ENCODE measurements at places on chromosomes 7 and 10.

DNA sequence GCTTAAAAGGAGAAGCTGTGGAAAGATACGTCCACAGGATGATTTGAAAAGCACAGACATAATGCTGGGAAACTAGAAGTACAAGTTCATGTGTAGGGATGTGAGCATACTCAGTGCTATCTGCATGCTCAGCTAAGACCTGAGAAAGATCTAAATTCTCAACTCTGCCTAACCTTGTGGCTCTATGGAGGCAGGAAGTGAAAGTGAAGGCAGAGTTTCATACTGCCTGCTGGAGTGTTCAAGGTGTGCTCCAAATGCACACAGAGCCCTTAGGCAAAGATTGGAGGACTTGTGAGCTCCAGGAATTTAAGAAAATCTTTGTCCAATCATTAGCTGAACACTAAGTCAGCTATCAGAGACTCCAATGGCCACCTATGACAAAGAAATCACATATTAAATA lies 190.9 kb downstream of the RNLS start:
- DNase-seq = no peak

GRCh38 chr7:37918526-37918925 lies 1.9 kb upstream of the SFRP4 start:
- no peak for DNase-seq

- peak; percentile 71 for DNase-seq
These were observed 151.0 kb downstream of the CHN2 start for GRCh38 chr7:29345590-29345989.

DNA sequence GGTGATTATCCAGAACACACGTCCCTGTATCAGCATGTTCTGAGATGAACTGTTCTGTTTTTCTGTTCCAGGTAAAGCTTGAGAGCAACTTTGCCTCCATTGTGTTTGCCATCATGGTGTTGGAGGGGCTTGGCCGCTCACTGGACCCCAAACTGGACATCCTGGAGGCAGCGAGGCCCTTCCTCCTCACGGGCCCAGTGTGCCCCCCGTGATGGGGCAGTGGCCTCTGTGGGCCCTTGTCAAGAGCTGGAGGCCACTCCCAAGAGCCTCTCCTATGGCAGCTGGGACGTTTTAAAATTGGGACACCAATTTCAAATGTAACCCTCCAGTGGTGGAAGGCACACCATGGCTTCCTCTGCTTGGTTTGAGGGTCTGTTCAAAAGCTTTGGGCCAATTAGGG lies 1.9 kb upstream of the NDUFB2 start:
- DNase-seq = no peak

- no peak for DNase-seq
These were observed 108.1 kb downstream of the GNAT3 start for GRCh38 chr7:80403686-80404241.

GRCh38 chr7:18320971-18321567 lies 174.5 kb upstream of the HDAC9 start:
- DNase-seq = peak; percentile 50

DNA sequence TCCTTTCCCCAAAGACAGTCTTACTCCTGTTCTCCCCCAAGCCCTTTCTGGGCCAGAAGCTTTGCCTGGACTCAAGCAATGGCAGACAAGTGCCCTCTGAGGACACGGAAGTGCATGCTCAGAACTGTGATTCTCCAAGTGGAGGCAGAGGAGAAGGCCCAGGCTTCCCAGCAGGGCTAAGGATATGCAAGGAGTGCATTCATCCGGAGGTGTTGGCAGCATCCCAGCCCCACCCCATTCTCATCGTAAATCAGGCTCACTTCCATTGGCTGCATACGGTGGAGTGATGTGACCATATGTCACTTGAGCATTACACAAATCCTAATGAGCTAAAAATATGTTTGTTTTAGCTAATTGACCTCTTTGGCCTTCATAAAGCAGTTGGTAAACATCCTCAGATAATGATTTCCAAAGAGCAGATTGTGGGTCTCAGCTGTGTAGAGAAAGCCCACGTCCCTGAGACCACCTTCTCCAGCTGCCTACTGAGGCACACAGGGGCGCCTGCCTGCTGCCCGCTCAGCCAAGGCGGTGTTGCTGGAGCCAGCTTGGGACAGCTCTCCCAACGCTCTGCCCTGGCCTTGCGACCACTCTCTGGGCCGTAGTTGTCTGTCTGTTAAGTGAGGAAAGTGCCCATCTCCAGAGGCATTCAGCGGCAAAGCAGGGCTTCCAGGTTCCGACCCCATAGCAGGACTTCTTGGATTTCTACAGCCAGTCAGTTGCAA lies 1.4 kb upstream of the RBP3 start:
- no peak for DNase-seq

DNA sequence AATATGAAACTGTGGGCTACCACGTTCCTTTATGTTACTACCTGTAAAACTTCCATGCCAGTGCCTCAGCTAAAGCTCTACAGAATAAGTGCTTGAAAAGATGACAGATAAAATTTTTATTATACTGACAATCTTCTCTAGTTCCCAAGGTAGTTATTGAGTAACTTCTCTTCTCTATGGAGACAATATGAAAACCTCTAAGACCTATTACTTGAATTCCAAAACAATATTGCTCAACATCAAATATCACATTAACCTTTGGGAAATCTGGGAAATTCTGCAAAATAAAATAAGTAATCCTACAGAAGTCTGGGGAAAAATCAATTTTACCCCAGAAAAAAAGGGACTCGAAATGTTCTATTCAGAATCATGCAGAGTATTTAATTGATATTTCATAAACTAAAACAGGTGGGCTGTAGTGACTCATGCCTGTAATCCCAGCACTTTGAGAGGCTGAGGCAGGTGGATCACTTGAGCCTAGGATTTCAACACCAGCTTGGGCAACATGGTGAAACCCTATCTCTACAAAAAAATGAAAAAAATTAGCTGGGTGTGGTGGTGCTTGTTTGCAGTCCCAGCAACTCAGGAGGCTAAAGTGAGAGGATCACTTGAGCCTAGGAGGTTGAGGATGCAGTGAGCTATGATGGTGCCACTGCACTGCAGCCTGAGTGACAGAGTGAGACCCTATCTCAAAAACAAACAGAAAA lies 23.8 kb upstream of the ANK3 start:
- no peak for DNase-seq

DNA sequence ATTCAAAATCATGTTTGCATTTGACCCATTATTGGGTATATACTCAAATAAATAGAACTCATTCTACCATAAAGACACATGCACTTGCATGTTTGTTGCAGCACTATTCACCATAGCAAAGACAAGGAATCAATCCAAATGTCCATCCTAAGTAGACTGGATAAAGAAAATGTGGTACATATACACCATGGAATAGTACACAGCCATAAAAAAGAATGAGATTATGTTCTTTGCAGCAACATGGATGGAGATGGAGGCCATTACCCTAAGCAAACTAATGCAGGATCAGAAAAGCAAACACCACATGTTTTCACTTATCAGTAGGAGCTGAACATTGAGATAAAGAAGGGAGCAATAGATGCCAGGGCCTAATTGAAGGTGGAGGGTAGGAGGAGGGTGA lies 12.0 kb upstream of the HHEX start:
- DNase-seq = no peak

- no peak for DNase-seq
These were observed 117.9 kb downstream of the SND1 start for GRCh38 chr7:127769696-127770400.

- peak; percentile 74 for DNase-seq
These were observed 787.0 kb upstream of the C7orf33 start for GRCh38 chr7:147803606-147804005.

DNA sequence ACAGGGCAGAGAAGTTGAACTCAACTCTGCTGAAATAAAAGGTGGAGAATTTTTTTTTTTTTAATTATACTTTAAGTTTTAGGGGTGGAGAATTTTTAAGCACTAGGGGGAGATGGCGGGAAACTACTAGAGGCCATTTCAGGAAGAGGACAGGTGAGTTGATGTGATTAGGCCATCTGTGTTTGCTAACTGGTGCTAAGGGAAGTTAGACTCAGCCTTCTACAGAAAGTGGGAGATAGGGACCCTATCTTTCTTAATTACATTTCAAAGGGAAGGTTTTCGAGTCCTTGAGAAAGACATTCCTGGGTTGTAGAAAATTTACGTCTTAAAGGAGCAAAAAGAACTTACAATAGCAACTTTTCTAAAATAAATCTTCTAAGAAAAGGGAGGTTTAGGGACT lies 124.8 kb downstream of the LHFPL3 start:
- DNase-seq = no peak

DNA sequence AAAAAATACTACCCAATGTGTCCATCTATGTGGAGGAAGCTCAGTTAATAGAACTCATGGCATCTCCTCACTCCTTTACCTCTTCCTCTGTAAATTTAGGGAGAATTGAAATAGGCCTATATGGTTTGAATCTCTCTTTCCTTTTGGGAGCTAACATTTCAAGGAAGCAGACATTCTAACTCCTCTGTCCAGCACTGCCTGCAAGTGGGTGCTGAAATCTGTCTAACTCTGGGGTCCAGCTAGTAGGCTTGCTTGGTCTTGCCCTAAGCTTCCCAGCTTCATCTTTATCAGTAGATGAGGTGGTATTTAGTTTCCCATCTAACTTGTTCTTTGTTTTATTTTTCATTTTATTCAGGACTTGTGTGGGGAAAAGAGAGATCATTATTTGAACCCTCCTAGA lies 23.2 kb downstream of the CYCS start:
- DNase-seq = no peak

GRCh38 chr7:117951691-117952280 lies 78.5 kb upstream of the CTTNBP2 start:
- no peak for DNase-seq

- no peak for DNase-seq
These were observed 36.8 kb downstream of the RGS10 start for GRCh38 chr10:119505588-119506315.

- no peak for DNase-seq
These were observed 335.0 kb upstream of the GLI3 start for GRCh38 chr7:42572056-42572455.

GRCh38 chr7:88361357-88361756 lies 54.7 kb upstream of the STEAP4 start:
- no peak for DNase-seq

DNA sequence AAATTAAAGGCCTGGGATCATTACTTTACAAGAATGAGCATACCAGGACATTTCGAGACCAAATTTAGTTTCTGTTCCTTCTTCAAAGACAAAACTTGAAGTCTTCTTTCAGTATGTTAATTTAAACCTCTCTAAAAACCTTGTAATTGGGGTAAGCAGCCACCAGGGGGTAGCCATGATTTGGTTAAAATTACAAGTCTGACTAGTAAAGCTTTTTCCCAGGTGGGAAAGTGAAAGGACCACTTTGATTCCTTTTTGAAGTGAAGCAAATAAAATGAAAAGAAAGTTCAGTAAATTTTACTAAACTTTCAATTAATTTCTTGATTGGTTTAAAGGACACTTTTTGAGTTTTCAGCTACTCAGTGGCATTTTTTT lies 294.3 kb downstream of the BBS9 start:
- DNase-seq = peak; percentile 30

DNA sequence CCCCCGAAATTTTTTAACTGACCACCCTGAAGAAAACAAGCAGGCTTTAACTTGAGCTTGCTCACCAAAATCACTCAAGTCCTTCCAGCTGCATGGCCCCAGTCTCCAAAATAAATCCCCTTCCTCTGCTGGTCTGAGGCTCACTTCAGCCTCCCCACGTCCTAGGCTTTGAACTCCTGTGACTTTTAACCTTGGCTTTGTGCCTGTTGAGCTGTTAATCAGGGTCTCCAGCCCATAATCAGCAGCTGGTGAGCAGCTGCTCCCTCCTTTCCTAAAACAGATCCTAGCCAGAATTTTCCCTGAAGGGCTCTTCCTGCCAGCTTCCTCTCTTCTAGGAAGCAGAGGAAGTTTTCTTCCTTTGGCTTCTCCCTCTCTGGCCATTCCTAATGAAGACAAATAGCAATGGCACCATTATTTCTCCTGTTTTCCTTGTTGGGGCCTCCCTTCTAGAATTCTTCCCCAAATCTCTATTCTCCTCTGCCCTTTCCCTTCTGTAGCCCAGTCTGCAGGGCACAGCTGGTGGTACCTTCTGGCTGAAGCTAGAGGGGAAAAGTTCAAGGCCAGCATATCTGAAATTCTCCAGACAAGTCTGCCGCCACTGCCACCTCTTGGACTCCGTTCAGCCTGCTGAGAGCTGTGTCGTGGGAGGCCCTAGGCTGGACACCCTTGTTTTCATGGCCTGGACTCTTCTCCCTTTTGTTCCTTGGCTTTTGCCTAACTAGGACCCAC lies 152.1 kb downstream of the NOC3L start:
- no peak for DNase-seq

DNA sequence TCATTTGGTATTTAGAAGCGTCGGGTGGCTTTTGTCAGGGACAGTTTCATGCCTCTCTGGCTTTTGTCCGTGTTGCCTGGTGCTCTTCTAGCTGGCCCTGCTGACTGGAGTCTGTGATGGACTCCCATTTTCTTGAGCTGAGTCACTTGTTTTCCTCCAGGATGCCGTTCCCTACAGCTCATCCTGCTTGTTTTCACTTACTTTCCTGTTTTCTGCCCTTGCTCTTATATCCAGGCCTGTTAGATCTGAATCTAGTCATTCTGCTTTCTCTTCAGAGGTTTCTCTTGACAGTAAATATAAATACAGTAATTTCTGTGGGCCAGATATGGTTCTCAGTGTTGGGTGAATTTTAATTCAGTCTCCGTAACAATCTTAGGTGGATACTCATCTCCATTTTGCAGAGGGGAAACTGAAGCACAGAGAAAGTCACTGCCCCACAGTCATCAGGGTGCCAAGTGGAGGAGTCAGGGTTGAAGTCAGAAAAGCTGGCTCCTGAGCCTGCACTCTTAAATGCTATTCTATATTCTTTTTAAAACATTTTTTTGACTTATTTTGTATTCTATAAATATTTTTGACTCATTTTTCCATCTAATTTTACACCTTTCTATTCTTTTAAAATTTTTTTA lies 85.4 kb downstream of the CCNY start:
- no peak for DNase-seq

DNA sequence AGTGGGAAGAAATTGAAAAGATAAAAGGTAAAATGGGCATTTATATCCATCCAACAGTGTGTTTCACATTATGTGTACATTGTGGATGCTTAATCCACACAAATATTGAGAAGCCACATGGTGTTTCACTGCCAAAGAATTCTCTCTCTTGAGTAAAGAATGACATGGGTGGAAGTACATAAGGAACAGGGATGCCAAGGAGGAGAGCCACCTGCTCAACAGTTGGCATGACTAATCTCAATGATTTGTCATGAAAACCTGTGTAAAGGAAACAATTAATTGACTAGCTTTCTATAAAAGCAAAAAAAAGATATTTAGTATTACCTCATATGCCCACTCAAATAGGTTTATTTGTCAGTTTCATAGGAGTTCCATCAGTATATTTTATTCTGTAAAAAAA lies 43.1 kb downstream of the MAGI2 start:
- no peak for DNase-seq

DNA sequence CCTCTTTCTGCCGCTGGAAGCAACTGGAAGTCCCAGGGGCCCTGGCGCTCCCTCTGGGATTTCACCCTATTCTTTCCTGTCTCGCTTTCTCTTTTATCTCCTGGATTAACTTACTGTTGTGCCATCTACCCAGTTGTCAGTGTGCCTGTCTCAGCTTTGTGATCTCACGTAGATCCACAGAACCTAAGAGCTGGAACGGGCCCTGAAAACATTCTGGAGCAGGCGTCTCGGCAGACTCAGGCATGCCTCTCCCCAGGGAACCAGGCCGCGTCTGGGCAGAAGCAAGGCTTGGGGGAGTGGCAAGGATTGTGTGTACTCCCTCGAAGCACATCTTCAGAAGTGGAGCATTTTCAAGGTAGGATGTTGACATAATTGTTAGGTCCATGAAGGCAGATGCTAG lies 87.2 kb downstream of the KCNMA1 start:
- DNase-seq = no peak
